CD4-positive, alpha-beta T cell treated with Interleukin-15 for 4 hours (primary cell): ENCODE measurements at places on chromosomes 16 and 17.

DNA sequence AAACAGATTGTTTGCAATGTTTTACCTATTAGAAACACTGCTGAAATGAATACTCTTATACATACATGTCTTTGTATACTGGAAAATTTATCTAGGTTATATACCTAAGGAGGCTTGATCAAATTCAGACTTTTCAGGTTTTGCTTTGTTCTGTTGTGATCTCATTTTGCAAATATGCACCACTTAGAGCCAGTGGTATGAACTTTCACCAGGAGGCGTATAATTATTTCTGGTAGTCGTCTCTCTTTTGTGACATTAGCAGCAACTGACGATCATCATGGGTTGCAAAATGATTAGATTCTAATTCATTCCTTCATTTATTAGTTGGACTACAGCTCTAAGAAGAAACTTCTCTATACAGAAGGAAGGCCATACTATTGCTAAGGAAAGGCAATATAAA lies 26.9 kb downstream of the AP1G1 start:
- DNase-seq = no peak

GRCh38 chr17:40514013-40514875 lies 12.8 kb upstream of the TNS4 start:
- DNase-seq = no peak

DNA sequence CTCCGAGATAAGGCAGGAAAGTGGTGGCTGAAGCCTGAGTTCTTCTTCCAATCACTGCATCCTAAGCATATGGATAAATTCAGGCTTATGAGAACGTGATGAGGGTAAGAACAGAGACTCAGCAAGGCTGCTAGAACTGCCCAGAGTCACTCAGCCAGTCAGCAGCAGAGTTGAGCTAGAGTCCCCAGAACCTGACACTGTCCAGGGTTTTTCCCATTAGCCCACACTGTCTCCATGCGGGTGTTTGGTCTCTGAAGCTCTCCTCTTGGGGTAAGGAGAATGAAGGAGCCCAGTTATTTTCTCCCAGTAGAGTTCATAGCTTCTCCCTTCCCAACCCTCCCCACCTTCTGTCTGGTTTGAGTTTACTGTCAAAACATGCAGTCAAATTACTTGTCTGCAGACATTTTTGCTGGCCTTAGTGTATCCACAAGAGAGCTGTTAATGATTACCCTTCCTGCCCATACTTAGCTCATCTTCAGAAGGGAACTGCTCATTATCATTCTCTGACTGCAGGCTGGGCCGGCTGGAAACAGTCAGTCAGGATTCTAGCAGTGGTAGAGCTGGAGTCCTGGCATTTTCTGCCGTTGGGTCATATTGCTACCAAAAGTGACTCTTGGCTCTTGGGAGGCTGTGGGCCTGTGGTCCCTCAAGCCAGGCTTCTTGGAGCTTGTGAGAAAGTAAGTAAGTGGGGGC lies 460.0 kb downstream of the HS3ST3B1 start:
- DNase-seq = no peak

GRCh38 chr17:39624313-39624712 lies 2.4 kb upstream of the PPP1R1B start:
- DNase-seq = no peak

DNA sequence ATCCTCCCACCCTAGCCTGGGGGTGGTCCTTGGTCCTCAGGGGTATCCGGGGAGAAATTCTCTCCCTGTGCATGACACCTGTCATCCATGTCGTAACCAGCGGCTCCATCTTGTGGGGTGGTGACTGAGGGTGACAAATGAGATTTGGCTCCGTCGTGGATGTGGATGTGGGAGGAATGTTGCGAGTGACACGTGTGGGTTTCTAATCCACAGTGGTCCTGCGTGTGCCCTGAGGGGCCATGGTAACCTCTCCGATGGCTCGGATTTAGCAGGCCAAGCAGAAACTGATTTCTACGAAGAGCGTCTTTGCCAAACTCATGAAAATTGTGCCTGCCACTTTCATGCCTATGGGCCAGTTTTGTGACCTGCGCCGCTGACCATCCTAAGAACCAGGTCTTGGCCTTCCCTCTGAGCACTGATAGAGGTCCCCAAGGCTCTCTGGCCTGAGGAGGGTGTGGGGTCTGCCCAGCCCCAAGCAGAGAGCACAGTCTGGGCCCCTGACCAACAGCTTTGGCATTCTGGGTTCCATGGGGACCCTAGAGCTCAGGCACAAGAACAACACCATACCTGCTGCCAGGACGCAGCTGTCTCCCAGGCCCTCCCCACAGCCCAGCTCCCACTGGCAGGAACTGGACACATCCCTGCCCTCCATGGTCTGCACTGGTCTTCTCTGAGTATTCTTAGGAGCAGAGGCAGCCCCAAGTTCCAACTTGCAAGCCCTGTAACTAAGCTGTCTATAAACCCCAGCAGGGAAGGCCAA lies 79.0 kb downstream of the AMFR start:
- no peak for DNase-seq

DNA sequence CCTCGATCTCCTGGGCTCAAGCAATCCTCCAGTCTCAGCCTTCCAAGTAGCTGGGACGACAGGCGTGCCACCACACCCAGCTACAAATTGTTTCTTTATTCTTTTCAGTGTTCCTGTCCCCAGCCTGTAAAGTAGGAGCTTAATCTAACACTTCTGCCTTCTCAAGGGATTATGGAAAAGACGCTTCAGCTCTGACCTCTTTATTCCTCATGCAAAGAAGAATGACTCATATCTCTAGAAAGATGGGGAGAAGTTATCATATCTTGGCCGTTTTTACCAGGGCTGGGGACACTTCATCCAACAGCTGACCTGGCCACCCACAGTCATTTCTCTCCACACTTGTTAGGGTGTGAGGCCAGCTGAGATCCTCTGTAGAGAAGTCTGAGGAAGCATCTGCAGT lies 172.6 kb downstream of the HAPSTR1 start:
- no peak for DNase-seq

DNA sequence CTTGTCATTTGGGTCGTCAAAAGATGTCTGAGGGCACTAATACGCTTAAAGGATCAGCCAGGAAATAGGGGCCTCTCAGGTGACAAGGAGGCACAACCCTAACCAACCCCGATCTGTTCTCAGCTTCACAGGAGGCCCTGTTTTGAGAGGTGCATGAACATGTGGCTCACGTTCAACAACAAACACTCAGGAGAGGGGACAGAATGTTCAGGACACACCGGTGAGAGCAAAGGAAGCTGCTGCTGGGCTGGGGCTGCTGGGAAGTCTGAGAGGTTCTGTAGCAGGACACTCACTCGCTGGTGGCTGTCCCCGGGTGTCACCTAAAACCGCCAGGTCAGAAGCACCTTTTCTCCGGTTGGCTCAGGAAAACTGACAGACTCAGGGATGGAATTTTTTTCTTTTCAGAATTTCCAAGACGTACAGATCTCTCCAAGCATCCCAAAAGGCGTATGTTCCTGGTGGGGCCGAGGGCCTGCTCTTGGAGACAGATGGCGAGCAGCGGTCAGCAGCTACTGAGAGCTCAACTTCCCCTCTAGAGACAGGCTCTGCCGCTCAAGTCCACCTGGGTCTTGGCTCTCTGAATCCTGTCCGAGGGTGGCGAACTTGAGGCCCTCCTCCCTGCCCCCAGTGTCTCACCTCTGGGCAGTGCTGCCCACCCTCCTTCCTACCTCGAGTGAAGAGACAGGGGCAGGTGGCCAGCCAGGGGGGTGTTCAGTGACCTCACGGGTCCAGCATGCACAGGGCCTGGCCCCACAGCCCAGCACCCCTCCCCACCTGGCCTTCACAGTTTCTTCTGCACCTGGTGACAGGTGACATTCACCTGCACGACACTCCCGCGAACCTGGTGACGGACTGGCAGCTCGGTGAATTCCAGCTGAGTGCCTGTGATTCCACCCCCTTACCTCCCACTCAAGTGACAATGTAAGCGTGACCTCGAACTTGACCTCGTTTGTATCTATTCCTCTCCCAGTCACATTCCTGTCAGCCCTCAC lies 22.9 kb downstream of the CLUH start:
- no peak for DNase-seq

GRCh38 chr17:14745541-14745940 lies 444.7 kb downstream of the HS3ST3B1 start:
- no peak for DNase-seq

- DNase-seq = no peak
Observed at GRCh38 chr17:20141198-20141972, 132.2 kb downstream of the SPECC1 start.

DNA sequence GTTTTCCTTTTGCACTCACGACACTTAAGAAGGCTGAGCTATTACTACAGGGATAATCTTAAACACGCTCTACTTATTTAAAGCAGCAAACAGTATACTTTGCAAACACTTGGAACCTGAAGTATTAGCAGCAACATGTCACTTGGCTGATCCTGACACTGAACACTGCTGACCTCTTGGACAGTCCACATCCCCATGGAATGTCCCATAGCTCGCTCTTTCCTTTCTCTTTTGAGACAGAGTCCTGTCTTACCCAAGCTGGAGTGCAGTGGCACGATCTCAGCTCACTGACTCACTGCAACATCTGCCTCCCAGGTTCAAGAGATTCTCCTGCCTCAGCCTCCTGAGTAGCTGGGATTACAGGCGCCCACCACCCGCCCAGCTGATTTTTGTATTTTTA lies 26.4 kb downstream of the SMYD4 start:
- no peak for DNase-seq

GRCh38 chr16:2824626-2825025 lies 5.5 kb upstream of the ZG16B start:
- DNase-seq = no peak

- no peak for DNase-seq
Observed at GRCh38 chr16:4158143-4159093, 42.2 kb upstream of the ADCY9 start.

- no peak for DNase-seq
Observed at GRCh38 chr17:33050611-33051140, 59.0 kb downstream of the SPACA3 start.

- no peak for DNase-seq
Observed at GRCh38 chr16:49776085-49776595, 79.8 kb downstream of the ZNF423 start.

DNA sequence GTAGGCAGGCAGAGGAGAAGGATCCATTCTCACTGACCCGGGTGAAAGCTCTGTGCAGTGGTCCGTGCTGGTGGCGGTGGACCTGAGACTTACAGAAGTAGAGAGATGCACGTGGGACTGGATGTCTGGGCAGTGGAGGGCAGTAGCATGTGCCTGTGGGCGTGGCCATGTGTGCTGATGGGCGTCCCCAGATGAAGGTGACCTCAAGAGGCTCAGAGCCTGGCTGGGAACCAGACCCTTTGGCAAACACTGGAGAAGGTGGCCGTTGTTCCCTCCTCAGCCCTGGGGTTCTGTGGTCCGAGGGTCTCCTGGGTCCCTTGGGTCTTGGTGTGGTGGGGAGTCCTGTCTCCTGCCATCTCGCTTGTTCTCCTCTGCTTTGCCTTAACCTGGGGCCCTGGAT lies 15.6 kb downstream of the WSCD1 start:
- DNase-seq = no peak

DNA sequence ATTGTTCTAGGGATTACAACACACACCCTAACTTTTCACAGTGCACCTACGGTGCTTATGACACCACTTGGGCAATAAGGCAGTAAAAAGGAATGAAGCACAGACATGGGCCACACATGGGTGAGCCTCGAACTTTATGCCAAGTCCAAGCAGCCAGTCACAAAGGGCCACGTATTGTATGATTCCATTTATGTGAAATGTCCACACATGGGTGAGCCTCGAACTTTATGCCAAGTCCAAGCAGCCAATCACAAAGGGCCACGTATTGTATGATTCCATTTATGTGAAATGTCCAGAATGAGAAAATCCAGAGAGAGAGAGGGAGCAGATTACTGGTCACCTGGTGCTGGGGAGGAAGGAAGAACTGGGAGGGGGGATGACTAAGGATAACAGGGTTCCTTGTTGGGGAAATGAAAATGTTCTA lies 22.2 kb downstream of the RMI2 start:
- no peak for DNase-seq

GRCh38 chr17:72640415-72641165 lies 451.9 kb downstream of the SLC39A11 start:
- no peak for DNase-seq

DNA sequence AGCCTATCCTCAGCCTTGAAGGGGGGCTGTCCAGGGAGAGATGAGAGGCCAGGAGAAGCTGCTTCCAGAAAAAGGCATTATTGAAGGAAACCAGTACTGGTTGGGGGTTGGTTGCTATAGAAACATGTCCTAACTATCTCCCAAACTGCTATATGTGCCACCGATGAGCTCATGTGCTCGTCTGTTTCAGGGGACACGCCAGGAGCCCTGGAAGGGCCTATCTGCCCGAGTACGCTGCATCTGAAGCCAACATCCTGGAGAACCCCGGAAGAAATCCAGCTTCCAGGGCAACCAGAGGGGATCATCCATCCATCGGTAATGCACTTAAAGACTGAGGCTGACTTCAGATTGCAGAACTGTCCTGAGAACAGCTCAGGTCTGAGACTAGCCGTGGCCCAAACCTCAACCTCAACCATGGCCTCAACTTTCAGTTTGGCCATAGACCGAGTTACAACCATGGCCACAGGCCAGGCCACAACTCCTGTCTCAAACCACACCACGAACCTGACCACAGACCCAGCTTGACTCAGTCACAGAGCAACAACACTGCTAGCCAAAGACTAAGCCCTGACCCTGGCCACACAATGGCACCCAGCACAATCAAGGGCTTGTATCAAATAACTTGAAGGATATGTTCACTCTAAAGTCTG lies 10.2 kb downstream of the PITPNM3 start:
- no peak for DNase-seq

GRCh38 chr16:56281249-56281805 lies 90.0 kb downstream of the GNAO1 start:
- DNase-seq = no peak

DNA sequence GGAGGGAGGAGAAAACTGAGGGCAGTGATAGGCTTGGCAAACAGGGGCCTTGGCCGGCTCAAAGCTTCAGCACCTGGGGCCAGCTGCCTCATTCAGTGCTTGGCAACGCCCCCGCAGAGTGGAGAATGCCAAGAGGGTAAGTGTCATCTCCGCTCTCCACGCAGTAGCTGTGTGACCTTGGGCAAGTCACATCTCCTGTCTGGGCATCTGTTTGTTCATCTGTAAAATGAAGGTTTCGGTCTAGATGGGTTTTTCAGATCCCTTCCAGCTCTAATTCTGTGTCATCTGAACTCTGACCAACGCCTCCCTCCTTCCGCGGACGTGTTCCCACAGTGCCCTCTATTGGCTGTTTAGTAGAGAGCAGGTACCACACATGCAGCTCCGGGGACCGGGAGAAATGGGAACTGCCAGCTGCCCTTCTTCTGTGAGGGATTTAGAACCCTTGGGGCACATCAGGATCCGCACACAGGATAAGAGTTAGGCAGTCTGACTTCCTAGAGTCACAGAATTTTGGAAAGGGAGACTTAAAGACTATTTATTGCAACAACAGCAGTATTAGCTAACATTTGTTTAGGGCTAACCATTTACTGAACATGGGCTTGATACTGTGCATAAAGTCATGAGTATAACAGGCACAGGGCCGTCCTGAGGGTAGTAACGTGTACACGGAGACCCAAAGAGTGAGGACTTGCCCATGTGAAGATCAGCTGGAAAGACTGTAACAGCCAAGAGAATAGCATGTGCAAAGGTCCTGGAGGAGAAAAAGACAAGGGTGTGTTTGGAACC lies 26.8 kb downstream of the GP2 start:
- DNase-seq = peak; percentile 13
